Choroid plexus epithelial cell (primary cell): ENCODE measurements at places on chromosomes 13 and 19.

- no peak for DNase-seq
These were observed 2.7 kb downstream of the MAB21L1 start for GRCh38 chr13:35473802-35474201.

GRCh38 chr19:4012092-4012974 is 4.8 kb downstream of the PIAS4 start:
- no peak for DNase-seq

DNA sequence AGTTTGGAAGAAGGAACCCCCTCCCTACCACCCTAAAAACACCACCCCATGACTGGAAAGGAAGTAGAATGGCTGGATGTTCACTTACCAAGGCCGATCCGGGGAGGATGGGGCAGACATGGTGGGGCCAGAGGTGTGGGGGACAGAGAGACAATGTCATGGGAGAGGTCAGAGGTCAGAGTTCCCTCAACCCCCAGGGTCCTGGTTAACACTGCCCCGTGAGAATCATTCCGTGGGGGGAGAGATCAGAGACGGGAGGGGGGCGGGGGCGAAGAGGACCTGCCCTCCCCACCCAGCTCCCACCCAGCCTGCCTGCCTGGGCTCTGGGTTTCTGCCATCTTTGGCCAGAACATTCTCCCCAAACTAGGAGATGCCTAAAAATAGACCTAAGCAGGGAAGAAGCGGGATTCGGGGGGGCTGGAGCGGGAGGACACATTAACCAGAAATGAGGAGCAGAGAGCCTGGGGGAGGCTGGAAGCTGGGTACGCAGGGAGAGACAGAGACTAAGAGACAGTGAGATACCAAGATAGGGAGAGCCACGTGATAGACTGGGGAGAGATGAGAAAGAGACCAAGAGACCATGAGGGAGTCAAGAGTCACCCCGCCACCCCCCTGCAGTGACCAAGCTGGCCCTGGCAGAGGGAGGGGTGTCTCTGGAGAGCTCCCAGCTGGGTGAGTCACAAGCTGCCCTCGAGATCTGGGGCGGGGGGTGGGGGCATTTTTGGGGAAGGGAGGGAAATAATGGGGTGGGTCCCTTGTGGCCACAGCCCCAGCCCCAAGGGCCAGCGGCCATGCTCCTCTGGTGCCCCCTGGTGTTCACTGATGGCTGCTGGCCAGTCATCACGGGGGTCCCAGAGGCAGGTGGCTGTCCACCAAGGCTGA is 6.1 kb upstream of the KANK2 start:
- DNase-seq = peak; percentile 69

DNA sequence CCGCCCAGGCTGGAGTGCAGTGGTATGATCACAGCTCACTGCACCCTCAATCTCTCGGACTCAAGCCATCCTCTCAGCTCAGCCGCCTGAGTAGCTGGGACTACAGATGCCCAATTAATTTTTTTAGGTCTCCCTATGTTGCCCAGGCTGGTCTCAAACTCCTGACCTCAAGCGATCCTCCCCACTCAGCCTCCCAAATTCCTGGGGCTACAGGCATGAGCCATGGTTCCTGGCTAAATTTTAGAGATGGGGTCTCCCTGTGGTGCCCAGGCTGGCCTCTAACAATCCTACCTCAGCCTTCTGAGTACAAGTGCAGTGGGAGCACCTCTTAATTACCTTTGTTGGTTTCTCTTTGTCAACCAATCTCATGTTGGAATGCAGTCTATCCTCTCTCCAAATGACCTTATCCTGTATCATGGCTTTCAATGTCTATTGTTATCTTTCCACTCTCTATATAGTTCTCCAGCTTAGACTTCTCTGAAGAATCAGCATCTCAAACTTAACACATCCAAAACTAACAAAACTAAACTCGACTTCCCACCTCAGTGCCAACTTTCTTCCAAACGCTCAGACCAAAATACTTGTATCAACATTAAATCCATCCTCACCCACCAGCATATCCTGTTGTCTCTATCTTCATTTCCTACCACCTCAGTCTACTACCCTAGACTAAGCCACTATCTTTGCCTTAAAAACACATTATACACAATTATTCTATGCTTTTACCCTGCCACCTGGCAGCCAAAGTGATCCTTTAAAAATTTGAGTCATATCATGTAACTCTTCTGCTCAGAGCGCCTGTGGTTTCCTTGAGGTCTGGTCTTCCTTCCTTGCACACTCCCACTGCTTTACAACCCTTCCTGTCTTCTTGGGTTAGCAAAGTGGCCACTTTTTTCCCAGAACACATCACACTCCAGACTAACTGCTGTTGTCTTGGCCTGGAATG is 6.7 kb downstream of the TPT1 start:
- peak; percentile 53 for DNase-seq

GRCh38 chr19:46821512-46822409 is 28.9 kb downstream of the AP2S1 start:
- no peak for DNase-seq

DNA sequence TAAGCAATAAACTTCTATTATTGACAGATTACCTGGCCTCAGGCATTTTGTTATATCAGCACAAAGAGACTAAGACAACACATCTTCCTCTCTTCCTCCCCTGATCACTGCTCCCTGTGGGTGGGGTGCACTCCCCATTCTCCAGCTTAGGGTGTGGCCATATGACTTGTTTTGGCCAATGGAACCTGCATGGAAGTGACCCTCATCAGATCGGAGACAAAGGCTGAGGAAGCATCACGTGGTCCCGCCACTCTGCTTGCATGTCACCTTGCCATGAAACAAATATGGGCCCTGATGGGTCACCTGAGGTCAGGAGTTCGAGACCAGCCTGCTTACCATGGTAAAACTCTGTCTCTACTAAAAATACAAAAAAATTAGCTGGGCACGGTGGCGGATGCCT is 13.7 kb upstream of the CCL25 start:
- no peak for DNase-seq

DNA sequence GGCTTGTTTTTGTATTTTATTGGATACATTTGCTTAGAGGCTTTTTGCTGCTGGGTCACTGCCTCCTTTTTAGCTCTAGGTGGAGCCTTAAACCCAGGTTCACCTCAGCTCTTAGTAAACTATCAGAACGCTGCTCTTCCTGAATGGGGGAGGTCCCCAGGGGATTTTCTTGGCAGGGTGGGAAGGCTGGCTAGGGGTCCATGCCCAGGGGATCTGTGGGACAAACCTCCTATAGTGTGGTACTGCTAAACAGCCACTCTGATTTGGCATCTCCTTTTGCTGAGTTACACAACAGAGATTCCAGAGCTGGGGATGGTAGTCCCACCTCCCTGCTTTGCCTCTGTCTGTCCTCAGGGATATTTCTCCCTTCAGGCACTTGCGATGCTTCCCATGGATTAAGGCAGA is 204.9 kb downstream of the ZIC5 start:
- DNase-seq = peak; percentile 23
